Right lung (tissue), 10 donors: ENCODE measurements at places on chromosomes 11 and 22.

GRCh38 chr11:61512435-61512834 lies 3.9 kb downstream of the LRRC10B start:
- DNase-seq: no peak

DNA sequence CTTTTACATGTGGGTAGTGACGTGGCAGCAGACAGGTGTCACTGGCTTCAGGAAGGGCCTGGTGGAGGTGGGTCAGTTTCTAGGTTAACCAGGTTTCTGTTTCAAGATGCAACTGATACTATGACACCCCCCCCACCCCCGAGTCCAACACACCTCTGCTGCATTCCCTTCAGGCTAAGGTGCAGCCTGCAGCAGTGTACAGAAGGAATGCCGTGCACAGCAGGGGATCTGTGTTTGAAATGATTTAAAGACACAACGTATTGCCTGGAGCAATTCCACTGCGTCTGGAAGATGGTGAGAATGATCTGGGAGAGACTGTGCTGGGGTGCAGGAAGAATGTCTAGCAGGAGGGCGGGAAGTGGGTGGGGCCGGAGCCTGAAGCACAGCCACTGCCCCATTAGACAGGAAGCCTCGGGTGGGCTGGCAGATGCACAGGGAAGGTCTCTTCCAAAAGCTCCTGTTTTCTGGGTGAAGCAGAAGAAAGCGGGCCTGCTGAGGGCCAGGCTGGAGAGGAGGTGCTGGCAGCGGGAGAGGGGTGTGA lies 11.9 kb upstream of the TESMIN start:
- no peak for DNase-seq

GRCh38 chr22:41132550-41132949 lies 40.2 kb downstream of the EP300 start:
- DNase-seq: no peak

DNA sequence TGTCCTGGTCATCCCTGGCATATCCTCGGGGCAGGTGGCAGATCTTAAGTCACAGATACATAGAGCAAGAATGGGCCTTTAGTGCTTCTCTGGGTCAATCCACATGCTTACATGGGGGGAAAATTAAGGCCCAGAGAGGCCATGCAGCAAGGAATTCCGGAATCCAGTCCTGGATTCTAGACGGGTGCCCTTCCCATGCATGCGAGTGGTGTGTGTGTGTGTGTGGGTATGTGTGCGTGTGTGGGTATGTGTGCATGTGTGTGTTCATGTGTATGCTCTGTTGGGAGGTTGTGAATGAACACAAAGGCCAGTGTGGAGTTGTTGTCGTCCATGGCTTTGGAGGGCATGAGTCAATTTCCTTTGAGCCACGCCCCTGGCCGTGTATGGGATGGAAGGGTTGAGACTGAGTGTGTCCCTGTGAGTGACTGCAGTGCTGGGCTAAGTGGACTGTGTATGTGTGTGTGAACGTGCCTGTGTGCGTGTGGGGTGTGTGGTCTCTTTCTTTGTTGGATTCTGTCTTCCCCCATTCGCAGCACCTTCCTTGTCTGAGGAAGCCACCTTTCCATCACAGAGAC lies 33.4 kb upstream of the EIF3D start:
- no peak for DNase-seq

DNA sequence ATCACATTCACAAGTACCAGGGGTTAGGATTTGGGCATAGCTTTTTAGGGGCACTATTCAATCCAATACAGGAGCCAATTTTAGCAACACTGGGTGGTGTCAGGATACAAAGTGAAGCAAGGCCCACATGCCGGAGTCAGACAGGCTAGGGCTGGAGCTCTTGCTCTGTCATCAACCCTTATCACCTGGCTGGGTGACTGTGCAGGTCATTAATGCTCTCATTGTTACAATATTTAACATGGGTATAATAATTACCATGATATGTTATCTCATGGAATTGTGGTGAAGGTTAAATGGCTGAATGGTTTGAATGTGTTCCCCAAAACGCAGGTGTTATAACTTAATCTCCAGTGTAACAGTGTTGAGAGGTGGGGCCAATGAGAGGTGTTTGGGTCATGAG lies 143.3 kb upstream of the THY1 start:
- DNase-seq: no peak

GRCh38 chr11:75260396-75261170 lies 20.0 kb downstream of the TPBGL start:
- no peak for DNase-seq

GRCh38 chr11:110580571-110580970 lies 131.7 kb downstream of the ARHGAP20 start:
- DNase-seq: no peak

DNA sequence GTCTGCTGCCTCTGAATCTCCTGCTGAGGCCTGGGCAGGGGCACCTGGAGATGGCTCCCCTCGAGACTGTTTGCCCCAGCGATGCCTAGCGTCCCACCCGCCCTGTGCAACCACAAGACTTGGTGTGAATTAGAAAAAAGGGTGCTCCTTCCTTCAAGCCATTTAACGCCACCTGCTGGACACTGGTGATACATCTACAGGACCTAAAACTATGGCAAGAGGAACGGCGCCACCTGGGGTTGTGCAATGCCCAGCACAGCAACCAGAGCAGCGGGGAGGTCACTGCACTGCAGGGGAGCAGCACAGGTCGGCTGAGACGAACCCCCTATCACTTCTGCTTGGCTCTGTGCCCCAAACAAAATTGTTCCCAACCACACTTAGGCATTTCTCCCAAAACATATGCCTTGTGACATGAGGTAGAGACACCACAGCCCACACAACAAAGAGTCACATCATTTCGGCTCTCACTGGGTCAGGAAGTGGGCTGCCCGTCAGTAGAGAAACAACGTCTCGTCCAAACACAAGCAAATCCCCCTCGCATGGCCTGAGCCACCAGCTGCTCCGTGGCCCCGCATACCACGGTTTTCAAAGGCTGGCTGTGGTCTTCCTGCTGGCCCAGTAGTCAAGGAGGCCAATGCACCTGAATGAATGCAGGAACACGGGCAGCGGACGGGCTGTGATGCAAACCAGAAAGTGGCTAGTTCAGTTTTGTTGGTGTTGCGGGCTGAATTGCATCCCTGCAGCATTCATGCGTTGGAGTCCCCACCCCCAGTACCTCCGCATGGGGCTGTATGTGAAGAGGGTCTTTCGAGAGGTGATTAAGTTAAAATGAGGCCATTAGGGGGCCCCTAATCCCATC lies 171.9 kb downstream of the SHANK2 start:
- DNase-seq: no peak

- no peak for DNase-seq
Observed at GRCh38 chr11:62708793-62709192, 1.3 kb downstream of the GNG3 start.
